ENCODE measurements at places on chromosomes 6 and 20.

DNA sequence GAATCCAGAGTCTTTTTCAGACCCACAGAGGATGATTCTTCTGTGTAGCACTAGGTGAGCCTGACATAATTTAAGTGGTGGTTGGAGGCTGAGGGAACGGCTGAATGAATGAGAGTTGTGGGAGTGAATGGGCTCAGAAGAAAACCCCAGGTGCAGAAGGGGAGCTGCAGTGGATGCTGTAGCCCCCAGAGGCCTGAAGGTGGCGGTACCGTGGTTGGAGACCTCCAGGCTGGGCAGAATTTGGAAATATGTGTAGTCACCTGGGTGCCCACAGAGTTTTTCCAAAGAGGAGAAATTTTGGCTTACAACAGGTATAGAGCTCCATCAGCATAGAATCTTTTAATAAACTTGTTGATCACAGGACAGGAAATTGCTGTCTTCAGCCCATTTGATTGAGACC is 6.5 kb upstream of the RAET1G start:
- no peak for DNase-seq

GRCh38 chr6:40252531-40253258 is 318.4 kb upstream of the MOCS1 start:
- DNase-seq = no peak

DNA sequence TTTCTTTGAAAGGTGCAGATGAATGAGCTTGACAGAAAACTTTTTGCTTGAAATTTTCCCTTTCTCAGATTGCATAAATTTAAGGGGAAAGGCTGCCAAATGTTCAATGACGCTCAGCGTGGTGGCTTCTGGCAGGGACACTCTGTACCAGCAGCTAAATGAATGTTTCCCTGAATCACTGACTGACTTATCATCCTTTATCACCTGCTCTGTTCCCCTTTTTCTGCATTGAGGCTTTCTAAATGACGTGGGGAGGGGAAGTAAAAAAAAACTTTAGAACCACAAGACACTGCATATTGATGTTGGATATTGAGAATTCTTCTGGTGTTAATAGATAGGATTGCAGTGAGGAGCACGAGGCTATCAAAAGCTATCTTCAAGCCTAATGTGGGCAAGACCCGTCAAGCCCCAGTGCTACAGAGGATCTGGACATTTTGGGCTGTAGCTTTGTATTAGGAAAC is 46.9 kb upstream of the ENPP5 start:
- DNase-seq = no peak

DNA sequence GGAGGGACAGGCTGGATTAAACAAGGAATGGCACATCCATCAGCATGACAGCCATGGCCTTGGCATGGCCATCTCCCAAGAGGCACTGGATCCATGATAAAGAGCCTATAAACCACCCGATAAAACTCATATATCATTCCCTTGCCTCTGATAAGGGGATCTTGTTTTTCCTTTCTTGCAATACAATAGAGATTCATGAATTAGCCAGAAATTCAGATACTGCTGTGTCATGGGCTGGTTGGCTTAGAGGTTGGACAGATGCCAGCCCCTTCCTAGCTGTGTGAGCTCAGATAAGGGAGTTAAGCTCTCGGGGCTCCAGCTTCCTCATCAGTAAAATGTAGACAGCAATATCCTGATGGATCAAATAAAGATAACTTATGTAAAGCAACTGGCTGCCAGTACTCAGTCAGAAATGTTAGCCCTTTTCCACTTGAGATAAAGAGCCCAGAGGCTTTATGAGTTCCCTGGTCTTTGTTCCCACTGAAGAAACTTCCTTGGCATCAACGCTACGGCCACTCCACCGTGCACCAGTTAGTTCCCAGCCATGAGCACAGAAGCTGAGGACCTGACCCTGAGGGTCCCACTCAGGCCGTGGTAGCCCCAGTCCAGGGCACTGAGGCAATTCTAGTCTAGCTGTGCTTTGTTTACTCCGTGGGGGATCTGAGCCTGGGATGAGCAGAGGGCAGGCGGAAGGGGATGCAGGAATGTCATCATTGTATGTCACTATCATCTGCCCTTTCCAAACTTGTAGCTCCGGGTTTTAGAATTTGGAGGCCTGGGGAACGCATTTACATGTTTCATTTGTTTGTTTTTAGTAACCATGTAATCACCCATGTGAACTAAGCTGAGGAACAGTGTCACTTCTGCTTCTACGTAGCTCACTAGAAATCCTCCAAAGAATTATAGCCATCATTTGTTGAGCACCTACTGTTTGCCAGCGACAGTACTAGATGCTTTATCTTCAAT is 67.2 kb upstream of the TBC1D7 start:
- peak; percentile 75 for DNase-seq

- no peak for DNase-seq
These were observed 5.1 kb downstream of the PNRC1 start for GRCh38 chr6:89085409-89086205.

- no peak for DNase-seq
These were observed 212.1 kb downstream of the WDR27 start for GRCh38 chr6:169489563-169490245.

GRCh38 chr6:154933181-154933827 is 61.8 kb upstream of the TIAM2 start:
- DNase-seq = no peak

GRCh38 chr6:13053006-13053461 is 275.3 kb downstream of the TBC1D7 start:
- no peak for DNase-seq

DNA sequence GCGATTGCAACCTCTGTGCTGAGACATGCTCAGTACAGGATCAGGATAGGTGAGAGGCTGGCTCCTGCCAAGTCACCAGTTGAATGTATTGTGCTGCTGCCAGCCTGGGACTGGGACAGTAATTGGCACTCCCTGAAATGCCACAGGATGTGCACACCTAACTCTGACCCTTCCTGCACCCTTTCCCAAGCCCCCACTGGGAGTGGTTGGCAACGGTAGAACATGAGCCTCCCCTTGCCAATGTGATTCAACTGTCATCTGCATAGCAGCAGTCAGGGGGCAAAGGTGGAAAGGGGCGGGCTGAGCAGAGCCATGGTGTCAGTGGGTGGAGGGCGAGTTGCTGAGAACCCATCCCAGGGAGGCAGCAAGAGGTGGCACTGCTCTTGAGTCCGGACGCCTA is 15.4 kb downstream of the SPINT3 start:
- no peak for DNase-seq

GRCh38 chr6:47722194-47722593 is 23.8 kb downstream of the ADGRF4 start:
- no peak for DNase-seq

- no peak for DNase-seq
These were observed 146.0 kb upstream of the RAB32 start for GRCh38 chr6:146397638-146398037.

DNA sequence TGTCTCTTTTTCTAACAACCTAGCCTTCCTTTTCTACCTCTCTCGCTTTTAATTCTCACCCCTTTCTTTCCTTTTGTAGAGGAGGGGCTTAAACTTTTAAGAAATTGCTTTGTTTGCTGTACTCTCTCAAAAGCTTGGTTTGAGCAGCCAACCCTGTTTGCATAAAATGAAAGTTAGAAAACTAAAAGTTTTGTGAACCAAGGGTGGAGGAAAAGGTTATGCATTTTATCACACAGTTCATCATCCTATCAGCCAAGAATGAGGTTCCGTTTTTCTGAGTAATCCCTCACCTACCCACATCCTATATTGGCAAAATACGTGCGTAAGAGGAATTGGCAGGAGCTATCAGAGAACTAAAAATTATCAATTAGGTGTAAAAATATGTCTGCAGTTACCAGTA is 42.8 kb upstream of the LOC128125822 start:
- no peak for DNase-seq

GRCh38 chr6:112207131-112207530 is 47.2 kb downstream of the LAMA4 start:
- no peak for DNase-seq

DNA sequence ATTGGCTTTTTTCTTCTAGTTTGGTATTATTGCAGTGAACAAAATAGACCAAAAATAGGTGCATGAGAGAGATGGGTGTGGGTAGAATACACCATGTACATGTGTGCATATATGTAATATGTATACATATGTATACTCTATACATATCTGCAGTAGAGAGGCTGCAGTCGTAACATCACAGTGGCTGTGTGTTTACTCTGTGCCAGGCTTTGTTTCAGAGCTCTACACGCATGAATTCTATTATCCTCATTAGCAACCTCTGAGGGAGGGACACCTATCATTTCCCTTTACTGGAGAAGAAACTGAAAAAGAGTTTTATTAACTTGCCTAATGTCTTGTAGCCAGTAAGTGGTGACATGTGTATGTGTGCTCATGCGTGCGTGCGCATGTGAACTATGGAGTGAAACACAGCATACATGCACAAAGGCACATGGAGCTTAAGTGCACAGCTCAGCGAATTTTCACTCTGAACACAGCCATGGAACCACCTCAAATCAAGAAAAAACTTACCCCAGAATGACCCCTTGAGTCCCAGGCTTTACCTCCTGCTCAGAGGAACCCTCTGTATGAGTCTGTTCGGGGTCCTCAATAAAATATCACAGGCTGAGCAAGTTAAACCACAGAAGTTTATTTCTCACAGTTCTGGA is 452.5 kb downstream of the CDH26 start:
- DNase-seq = no peak

DNA sequence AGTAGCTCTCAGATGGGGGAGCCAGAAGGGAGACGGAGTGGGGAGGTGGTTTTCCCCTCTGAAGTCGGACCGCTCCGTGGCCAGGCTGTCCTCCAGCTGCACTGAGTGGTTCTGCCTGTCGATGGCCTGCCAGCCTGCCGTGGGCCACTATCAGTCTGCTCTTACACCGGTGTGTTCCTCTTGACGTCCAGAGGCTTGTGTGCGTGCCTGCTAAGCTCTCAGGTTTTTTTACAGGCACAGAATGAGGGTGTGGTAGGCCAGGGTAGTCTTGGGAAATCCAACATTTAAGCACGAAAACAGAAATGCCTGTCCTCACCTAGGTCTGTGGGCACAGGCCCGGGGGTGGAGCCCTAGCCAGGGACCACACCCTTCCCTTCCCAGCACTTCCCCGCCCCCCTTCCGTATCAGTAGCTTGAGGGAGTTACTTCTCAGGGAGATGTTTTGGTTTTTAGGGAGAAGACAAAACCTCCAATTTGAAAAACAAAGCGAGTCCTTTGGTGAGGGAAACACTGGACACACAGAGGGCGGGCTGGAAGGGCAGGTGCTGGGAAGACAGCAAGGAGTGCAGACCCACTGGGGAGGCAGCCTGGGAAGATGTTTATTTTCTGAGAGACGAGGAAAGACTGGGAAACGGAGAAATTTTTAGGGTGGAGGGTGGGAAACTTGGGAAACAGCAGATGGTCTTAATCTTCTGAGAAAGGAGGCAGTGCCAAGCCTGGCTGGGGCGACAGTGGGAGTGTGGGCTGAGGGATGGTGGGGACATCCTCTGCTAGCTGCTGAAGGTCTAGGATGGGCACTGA is 106.5 kb downstream of the LY86 start:
- DNase-seq = peak; percentile 81

- DNase-seq = no peak
These were observed 469.7 kb downstream of the PKHD1 start for GRCh38 chr6:51617751-51618150.

- DNase-seq = no peak
These were observed 302.6 kb downstream of the GMDS start for GRCh38 chr6:1942834-1943233.

GRCh38 chr20:59961423-59961822 is 3.2 kb downstream of the CDH26 start:
- no peak for DNase-seq

DNA sequence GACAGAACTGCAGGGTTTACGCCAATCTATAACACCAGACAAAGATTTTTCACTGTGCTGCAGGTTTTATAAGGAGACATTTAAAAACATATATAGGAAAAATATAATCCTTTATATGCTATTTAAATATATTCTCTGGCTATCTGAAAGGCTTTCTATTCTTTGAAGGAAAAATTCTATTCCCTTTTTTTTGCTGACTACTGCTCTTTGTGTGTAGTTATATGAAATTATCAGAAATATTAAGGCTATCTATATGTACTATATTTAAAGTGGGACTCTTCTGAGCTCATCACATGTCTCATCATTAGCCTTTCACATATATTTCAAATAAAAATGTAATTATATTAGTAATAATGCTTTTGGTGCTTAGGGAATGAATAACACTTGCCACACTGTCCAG is 930.7 kb downstream of the EYS start:
- DNase-seq = no peak

GRCh38 chr6:37696220-37696840 is 1.4 kb downstream of the MDGA1 start:
- DNase-seq = no peak

DNA sequence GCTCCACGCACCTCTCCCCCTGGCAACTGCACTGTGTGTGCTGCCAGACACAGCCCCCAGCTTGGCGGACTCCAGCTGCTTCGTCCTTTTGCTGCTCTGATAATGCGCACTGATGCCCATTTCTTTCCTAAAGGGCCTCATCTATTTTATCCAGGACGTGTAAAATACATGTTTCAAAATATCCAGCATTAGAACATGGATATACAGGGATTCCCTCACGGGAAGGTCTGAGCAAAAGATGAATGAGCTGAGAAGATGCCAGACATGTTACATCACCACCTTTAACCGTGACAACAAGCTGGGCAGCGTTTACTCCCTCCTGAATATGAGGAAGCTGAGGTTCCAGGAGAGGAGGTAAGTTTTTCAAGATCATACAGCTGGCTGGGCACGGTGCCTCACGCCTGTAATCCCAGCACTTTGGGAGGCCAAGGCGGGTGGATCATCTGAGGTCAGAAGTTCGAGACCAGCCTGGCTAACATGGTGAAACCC is 32.8 kb downstream of the TNXB start:
- DNase-seq = no peak

DNA sequence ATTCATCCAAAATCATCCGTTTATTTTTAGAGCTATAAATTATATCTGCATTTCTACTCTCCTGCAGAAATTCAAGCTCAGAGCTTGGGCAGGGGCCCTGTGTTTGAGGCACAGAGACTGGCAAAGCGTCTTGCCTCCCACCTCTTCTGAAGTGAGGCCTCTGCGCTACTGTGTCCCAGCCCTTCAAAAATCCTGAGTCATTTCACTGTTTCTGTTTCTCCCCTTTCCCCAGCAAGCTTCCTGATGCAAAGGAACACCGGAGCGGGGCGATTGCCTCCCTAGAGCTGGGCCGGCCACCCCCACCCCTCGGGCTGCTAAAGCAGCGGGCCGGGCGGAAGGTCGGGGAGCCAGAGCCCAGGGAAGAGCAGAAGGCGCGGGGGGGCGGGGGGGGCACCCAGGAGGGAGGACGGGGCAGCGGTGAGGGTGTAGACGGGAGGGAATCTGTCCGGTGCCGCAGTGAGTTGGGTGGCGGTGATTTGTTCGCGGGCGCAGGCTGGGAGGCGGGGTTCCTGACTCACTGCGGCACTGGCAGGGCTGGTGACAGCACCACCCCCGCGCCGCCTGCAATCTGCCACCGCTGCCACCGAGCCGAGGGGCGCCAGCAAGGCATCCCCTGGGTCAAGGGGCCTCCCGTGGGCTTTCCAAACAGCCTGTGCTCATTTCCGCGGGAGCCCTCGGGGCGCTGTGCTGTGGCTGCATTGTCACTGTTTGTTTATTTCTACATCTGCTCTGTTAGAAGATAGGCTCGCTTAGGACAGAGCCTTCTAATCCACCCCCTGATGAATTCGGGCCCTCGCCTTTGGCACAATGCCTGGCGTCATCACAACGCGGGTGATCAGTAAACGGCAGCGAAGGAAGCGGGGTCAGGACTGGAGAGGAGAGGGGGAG is 46.5 kb upstream of the SNAP25 start:
- DNase-seq = peak; percentile 64

GRCh38 chr6:52227495-52227894 is 16.8 kb downstream of the IL17F start:
- no peak for DNase-seq
